ENCODE measurements at places on chromosomes 16 and 17.

- peak; percentile 39 for DNase-seq
Observed at GRCh38 chr16:27639561-27640276, 89.8 kb downstream of the KATNIP start.

DNA sequence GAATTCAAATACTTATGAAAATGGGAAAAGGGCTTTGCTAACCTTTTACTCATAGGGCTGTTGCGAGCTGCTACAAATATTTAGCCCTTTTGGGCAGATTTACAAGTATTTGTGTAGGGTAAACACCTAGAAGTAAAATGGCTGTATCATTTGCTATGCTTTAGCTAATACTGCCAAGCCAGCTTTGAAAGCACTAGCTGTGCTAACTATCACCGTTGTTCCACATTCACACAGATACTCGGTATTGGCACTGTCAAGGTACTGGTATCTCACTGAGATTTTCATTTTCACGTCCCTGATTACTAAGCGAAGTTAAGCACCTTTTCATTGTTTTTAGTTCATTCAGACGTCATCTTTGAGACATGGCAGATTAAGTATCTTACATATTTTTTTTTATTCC is 84.8 kb downstream of the GLG1 start:
- no peak for DNase-seq

GRCh38 chr16:57426356-57426755 is 20.8 kb downstream of the CIAPIN1 start:
- no peak for DNase-seq

DNA sequence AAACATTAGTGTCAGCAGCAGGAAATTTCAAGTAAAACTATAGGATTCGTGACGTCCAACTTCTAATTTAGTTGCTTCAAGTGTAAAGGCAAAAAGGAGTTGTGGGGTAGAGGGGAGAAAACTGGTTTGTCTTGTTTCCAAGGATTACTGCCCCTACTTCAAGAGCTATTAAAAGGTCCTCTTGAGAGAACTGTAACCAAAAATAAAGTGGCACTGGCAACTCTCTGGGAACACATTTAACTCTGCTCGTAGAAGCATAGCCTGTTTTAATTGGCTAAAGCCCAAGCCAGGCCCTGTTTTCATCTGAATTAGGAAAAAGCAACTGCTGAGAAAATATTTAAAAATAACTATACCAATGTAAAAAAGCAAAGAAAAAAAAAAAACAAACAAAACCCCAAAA is 51.8 kb upstream of the AKAP1 start:
- DNase-seq, result no peak

DNA sequence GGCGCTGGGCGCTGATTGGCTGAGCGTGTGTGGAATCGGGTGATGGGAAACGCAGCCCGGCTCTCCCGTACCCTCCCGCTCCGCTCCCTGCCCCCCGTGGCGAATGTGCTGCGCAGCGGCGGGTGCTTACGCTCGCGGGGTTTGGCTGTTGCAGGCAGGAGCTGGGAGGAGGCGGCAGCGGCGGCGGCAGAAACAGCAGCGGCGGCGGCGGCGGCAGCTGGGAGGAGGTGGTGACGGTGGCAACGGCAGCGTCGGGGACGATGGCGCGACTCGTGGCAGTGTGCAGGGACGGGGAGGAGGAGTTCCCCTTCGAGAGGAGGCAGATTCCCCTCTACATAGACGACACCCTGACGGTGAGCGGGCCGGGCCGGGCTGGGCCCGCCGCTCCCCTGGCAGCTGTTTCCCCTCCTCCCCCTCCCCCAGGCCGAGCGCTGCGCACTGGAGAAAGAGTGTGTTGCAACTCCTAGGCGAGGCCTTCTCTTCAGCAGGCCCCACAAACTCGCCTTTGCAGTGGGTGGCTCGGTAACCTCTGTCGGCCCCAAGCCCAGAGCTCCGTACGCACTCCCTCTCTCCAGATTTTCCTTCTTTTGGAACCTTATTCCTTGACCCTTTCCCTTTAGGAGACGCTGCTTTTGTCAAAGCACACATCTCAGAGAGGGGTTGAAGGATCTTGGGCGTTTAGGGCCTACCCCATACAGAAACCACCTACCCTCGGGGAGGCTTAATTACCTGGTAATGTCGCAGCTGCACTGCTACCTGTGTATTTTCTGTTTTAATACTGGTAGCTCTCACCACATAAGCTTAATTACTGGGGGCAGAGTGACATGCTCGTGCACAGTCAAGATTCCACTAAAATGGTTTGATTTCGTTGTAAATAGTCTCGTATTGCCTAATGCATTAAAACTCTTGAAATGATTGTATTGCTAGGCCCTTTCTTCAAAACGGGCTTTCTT is 1.0 kb downstream of the GGNBP2 start:
- DNase-seq, result peak; percentile 99

DNA sequence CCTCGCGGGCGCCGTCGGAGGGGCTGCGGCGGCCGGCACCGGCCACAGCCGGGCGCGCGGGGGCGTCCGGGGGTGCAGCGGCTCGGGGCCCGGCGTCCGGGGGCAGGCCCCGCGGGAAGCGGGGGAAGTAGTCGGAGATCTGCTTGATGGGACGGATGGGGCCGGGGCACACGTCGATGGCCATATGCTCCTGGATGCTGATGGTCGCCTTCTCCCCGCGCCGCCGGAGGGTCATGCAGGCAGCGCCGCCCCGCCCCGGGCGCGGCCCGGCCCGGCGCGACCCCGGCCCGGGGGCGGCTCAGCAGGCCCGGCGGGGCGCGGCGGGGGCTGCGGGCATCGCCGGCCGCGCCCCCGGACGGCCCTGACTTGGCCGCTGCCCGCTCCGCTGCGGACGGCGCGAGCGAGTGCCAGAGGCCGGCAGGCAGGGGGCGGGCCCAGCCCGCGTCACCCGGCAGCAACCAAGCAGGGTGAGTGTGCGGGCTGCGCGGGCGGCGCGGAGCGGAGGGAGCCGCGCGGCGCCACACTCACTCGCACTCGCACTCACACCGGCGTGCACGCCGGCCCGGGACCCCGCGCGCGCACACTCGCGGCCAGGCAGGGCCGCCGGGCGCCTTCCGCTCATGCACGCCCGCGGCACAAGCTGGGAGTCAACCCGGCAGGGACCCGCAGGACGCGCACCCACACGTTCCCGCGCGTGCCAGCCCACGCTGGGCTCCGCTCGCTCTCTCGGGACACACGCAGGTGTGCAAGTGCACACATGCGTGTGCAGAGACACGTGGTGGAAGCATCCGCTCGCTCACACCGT is at the start of gene DOC2B:
DOC2B (minus strand) TSS at position 406 of the 805 bp plus-strand sequence; CDS start at position 235, 171 bp downstream.
- no peak for DNase-seq

- no peak for DNase-seq
Observed at GRCh38 chr17:36602030-36602748, 806 bp downstream of the MRM1 start.

- DNase-seq, result peak; percentile 41
Observed at GRCh38 chr16:71499775-71500364, 10.7 kb upstream of the ZNF19 start.

- no peak for DNase-seq
Observed at GRCh38 chr16:67460168-67460567, 20.8 kb downstream of the ATP6V0D1 start.

GRCh38 chr16:1958715-1959268 is 546 bp upstream of the NDUFB10 start:
- DNase-seq, result no peak

- DNase-seq, result peak; percentile 52
Observed at GRCh38 chr17:19724501-19725420, 8.4 kb upstream of the SLC47A2 start.

DNA sequence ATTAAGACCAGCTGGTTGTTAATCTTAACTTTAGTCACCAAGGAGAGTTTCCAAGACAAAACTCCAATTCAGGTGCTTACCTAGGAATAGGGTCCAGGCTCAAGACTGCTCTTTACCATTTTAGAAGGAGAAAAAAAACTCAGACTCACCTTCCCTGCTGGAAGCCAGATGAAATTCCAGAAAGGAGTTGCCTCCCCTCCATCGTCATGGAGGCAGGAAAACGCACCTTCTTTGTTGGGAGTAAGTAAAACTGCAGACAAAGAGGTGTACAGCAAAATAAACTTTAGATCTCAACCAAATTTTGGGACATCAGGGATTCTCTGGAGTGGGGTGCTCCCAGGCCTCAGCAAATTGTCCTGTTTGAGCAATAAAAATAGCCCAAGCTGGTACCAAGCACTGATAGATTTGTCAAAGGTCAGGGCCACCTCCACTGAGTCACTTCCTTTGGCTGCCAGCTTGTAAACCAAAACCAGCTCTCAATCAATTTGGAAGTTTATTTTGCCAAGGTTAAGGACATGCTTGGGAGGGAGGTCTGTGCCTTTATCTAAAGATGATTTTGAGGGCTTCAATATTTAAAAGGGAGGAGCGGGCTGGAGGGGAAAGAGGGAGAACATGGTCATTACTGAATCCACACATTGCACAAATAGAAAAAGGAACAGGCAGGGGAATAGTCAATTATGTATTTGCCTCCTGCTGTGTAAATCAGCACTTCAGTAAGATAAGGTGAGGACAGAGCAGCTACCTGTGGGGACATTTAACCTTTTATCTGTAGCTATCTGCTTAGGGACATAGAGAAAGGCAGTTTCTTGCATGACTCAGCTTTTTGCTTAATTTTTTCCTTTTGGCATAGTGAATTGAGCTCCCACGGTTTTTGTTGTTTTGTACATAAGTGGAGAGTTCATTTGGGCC is 1.5 kb upstream of the ALDH3A2 start:
- DNase-seq, result peak; percentile 34

Measured in fibroblast of gingiva (primary cell).